ENCODE measurements at places on chromosomes 6 and 20.

GRCh38 chr20:35296101-35296554 lies 3.9 kb upstream of the FAM83C start:
- no peak for DNase-seq
- H3K27ac ChIP-seq: no peak overlapping the region
- peaks cover 13% of the 10 kb centered on the region for H3K4me1 ChIP-seq
- H3K27me3 ChIP-seq: no peaks in the 10 kb centered on the region
- H3K4me3 ChIP-seq: no peak overlapping the region

DNA sequence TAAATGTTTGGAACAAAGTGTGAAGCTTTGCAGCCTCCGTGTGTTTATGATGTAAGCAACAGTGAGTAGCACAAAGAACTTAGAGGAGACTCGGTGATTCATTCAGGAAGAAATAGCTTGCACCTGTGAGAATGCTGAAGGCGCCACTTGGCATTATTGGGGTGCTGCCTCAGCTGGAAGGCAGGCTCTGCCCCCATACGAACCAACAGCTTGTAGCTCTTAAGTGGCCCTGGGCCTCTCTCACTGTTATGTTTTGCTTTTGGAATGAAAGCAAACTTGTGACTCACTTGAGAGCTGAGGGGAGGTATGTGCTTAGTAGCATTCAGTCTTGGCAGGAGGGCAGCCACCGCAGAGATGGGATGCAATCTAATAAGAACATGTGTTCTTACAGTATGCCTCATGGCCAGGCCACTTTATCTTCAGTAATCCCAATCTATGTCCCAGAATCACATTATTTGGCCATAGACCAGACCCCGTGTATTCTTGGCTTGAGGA lies 310.7 kb downstream of the EYA4 start:
- H3K27me3 ChIP-seq: no peaks in the 10 kb centered on the region
- DNase-seq: no peak
- H3K27ac ChIP-seq: peak overlapping the region; percentile 30
- no peaks in the 10 kb centered on the region for H3K4me1 ChIP-seq
- no peaks in the 10 kb centered on the region for H3K36me3 ChIP-seq
- no peak overlapping the region for H3K4me3 ChIP-seq

GRCh38 chr6:43695215-43695966 lies 7.8 kb upstream of the MRPS18A start:
- H3K4me1 ChIP-seq: peaks cover 28% of the 10 kb centered on the region
- peak overlapping the region; percentile 76 for H3K27ac ChIP-seq
- DNase-seq: no peak
- no peaks in the 10 kb centered on the region for H3K27me3 ChIP-seq
- no peaks in the 10 kb centered on the region for H3K36me3 ChIP-seq

DNA sequence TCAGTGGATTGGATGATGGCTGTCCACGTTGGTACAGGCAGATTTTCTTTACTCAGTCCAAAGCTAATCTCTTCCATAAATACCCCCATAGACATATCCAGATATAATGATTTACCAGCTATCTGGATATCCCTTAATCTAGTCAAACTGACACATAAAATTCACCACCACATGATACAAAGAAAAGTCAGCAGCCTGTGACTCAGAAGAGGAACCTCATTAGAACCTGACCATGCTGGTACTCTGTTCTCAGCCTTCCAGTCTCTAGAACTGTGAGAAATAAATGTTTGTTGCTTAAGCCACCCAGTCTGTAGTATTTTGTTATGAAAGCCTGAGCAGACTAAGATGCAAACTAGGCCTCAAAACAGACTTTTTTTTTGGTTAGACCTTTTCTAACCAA lies 431.3 kb upstream of the RNF217 start:
- H3K27me3 ChIP-seq: no peaks in the 10 kb centered on the region
- no peak overlapping the region for H3K4me3 ChIP-seq
- no peak for DNase-seq
- H3K4me1 ChIP-seq: no peaks in the 10 kb centered on the region
- H3K27ac ChIP-seq: no peak overlapping the region
- no peaks in the 10 kb centered on the region for H3K36me3 ChIP-seq

DNA sequence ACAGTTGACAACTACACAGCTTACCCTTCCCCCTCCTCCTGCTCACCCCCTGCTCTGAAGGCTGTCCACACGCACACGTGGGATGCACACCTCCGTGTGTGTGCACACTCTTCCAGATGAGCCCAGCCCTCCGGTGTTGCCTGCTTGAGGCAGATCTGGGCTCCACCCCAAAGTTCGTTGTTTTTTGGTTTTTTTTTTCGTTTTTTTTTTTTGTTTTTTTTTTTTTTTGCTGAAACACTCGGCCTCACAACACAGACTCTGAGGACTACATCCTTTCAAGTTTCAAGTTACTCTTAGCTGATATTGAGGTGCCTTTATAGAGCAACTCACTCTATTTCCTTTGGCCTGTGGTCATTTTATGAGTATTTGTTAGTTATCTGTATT lies 88.2 kb downstream of the RREB1 start:
- no peak overlapping the region for H3K4me3 ChIP-seq
- peaks cover 68% of the 10 kb centered on the region for H3K36me3 ChIP-seq
- H3K27me3 ChIP-seq: no peaks in the 10 kb centered on the region
- no peak for DNase-seq

GRCh38 chr6:90184334-90185298 lies 112.0 kb downstream of the BACH2 start:
- H3K4me1 ChIP-seq: peaks cover 28% of the 10 kb centered on the region
- no peak for DNase-seq
- no peak overlapping the region for H3K4me3 ChIP-seq
- H3K27me3 ChIP-seq: no peaks in the 10 kb centered on the region

DNA sequence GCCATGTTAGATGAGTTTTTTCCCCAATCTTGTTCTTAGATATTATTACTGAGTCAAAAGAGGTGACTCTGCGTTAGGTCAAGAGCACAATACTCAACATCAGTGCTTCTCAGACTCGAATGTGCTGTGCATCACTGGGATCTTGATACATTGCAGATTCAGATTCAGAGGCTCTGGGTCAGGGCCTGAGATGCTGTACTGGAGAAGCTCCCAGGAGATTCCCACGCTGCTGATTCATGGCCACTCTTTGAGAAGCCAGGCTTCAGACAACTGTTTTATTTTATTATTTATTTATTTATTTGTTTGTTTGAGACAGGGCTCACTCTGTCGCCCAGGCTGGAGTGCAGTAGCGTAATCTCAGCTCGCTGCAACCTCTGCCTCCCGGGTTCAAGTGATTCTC lies 41.4 kb upstream of the ARID1B start:
- no peaks in the 10 kb centered on the region for H3K4me1 ChIP-seq
- no peak overlapping the region for H3K4me3 ChIP-seq
- DNase-seq: no peak

DNA sequence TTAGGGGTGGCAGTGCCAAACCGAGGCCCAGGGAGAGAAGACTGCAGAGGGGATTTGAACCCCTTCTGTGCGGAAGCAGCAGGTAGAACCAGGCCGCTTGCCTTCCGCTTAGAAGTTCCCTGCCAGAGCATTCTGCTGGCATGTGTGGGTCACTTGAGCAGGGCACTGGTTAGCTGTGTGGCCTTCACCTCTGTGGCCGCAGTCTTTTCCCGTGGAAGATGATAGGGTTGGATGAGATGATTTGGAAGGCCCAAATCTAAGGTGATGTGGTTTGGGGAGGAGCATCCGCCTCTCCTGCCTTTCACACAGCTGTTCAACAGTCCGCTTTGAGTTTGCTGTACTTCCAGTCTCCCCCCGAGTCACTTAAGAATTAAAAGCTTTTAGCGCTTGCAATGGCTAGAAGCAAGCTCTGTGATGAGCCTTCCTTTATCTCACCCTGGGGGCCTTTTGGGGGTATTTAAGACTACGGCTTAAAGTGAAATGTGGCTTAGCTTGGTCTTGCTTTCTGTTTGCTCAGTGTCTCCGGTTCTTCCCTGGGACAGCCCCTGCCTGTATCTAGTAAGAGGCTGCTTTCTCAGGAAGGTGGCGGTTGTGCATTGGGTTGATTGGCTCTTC lies 743 bp downstream of the CMTR1 start:
- H3K4me1 ChIP-seq: peaks cover 11% of the 10 kb centered on the region
- H3K27ac ChIP-seq: peak overlapping the region; percentile 97
- H3K27me3 ChIP-seq: no peaks in the 10 kb centered on the region
- no peak for DNase-seq
- peaks cover 13% of the 10 kb centered on the region for H3K36me3 ChIP-seq

GRCh38 chr6:28167068-28167467 lies 25.4 kb downstream of the ZKSCAN8 start:
- H3K4me3 ChIP-seq: no peak overlapping the region
- no peaks in the 10 kb centered on the region for H3K27me3 ChIP-seq
- H3K4me1 ChIP-seq: no peaks in the 10 kb centered on the region
- H3K27ac ChIP-seq: no peak overlapping the region
- H3K36me3 ChIP-seq: no peaks in the 10 kb centered on the region

DNA sequence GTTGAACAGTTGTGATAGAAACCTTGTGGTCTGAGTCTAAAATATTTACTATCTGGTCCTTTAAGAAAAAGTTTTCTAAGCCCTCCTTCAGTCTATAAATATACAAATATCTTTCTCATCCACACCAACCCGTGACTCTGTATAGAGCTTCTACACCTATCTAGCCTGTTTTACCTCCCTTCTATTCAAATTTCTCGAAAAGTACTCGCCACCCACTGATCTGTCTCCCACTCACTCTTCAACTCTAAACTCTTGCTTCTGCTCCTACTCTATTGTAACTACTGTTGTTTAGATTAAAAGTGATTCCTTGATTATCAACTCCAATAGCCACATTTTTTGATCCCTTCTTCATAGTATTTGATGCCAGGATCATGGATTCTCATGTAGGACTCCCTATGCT lies 329.4 kb upstream of the MAN1A1 start:
- no peak overlapping the region for H3K4me3 ChIP-seq
- no peaks in the 10 kb centered on the region for H3K27me3 ChIP-seq
- no peak overlapping the region for H3K27ac ChIP-seq
- H3K4me1 ChIP-seq: no peaks in the 10 kb centered on the region

- peaks cover 93% of the 10 kb centered on the region for H3K4me1 ChIP-seq
- H3K27me3 ChIP-seq: no peaks in the 10 kb centered on the region
- DNase-seq: no peak
These were observed 15.2 kb upstream of the MRPS18A start for GRCh38 chr6:43702534-43703440.

DNA sequence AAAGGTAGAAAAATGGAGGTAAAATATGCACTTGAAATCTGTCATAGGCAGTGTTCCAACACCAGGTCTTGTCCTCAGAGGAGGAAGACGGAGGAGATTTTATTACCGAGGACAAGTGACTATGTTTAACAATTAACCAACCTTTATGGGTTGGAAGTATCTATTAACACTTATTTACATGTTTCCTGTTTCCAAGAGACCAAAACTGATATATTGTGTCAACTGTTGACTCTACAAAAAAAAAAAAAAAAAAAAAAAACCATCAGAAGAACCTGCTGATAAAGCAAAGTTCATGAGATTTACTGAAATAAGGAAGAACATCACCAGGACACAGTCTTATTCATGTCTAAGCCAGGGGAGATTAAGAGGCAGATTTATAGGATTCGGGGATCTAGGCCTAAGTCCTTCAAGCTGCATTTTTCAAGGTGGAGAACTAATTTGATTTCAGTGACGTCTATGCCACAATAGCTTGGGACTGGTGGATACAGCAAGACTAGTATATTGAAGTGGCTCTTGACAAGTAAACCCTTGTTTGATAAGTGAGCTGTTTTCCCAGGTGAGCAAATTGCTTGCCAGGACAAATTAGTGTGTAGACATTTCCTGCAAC lies 126.6 kb upstream of the NAA20 start:
- peaks cover 34% of the 10 kb centered on the region for H3K4me1 ChIP-seq
- H3K27ac ChIP-seq: no peak overlapping the region
- no peaks in the 10 kb centered on the region for H3K27me3 ChIP-seq
- no peak for DNase-seq

GRCh38 chr6:89034586-89035251 lies 45.8 kb upstream of the PNRC1 start:
- H3K27me3 ChIP-seq: no peaks in the 10 kb centered on the region
- H3K36me3 ChIP-seq: no peaks in the 10 kb centered on the region
- DNase-seq: no peak
- H3K4me1 ChIP-seq: peaks cover 52% of the 10 kb centered on the region

DNA sequence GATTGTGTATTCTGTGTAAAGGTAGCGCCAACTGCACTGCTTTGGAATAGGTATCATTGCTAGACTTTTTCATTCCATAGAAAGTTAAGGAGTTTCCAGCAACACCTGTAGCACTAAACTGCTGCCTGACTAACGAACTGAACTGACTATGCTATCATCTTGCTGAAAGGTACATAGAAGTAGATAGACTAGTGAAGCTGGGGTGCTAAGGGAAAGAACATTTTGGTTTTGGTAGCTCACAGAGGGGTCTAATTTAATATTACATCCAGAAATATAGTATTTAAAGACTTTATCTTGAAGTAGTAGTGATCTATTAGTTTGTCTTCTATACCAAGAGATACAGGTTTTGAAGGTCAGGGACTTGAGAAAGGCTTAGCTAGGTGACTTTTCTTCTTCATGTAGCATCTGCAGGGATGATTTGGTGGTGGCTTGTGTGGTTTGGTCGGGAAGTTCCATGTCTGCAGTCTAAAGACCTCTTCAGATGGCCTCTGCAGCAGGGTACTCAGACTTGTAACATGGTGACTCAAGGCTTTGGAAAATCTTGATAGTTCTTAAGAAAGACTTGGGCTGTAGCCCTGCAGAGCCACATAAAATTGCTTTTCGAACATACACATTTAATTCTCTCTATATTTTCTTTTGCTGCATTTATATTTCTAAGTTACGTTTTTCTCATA lies 10.2 kb downstream of the SENP6 start:
- no peaks in the 10 kb centered on the region for H3K36me3 ChIP-seq
- H3K27ac ChIP-seq: no peak overlapping the region
- H3K27me3 ChIP-seq: no peaks in the 10 kb centered on the region
- no peak for DNase-seq
- peaks cover 92% of the 10 kb centered on the region for H3K4me1 ChIP-seq

DNA sequence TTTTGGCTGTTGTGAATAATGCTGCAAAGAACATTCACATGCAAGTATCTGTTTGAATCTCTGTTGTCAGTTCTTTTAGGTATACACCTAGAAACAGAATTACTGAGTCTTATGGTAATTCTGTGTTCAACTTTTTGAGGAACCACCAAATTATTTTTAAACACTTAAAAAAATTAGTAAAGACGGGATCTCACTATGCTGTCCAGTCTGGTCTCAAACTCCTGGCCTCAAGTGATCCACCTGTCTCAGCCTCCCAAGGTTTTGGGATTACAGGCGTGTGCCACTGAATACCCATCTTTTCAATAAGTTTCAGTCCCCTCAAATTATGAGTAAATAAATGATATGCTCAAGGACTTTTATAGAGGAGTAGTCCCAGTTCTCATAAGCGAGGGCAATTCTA lies 17.5 kb downstream of the SPATS1 start:
- H3K27ac ChIP-seq: no peak overlapping the region
- H3K4me1 ChIP-seq: no peaks in the 10 kb centered on the region
- no peaks in the 10 kb centered on the region for H3K27me3 ChIP-seq
- no peak overlapping the region for H3K4me3 ChIP-seq
- DNase-seq: no peak

DNA sequence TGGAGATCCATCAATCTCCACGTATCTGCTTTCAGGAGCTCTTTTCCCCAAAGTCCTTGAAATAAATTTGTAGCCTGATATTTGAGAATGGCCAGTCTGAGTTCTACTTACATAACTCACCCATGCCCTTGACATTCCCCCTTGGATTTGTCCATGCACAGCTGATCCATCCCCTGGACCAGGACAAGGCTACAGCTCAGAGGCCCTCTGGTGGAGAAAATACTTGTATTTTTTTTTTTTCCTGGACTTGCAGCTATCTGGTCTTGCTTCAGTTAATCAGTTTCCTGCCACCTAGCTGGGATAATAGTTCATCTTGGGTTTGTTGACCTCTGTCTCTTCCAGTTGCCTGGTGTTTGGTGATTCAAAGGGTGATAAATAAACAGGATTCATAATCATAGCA lies 467.6 kb downstream of the DHX35 start:
- no peaks in the 10 kb centered on the region for H3K4me1 ChIP-seq
- DNase-seq: no peak
- no peaks in the 10 kb centered on the region for H3K27me3 ChIP-seq
- H3K36me3 ChIP-seq: no peaks in the 10 kb centered on the region
- H3K27ac ChIP-seq: no peak overlapping the region
